CD8-positive, alpha-beta T cell (primary cell): ENCODE measurements at places on chromosomes 12 and 14.

DNA sequence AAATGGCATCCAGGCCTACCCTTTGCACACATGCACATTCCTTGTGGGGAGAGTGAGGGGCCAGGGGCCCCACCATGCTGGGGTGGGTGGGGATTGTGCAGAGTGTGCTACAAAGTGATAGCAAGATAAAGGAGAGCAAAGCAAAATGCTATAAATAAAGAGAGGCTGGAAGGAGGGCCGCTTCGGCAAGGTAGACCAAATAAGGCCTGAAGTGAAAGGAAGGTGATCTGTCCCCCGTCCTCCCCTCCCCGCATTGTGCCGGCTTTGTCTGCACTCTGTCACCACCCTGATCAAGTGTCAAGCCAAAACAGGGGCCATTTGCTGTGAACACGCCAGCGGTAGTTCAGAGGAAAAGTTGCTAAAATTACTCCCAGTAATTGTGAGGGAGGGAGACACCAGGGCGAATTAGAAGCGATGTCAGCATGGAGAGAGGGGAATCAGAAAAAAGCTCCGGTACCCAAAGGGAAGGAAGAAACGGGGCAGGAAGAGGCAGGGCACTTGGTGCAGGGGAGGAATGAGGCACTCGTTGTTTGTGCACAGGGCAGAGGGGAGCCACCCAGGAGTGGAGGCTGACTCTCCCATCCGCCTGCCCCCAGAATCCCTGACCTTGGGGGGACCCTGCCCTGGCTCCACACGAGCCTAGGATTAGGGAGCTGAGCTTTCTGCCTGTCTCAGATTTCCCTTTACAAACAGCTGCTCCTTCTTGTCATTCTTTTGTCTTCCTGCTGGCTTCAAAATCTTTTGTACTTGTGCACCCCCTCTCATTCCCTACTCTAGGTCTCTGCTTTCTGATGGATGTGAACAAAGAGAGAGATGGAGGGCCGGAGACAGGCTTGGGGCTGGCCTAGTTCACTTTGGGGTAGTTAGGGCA, 2.9 kb upstream of the MYH7 start:
- no peak for DNase-seq

DNA sequence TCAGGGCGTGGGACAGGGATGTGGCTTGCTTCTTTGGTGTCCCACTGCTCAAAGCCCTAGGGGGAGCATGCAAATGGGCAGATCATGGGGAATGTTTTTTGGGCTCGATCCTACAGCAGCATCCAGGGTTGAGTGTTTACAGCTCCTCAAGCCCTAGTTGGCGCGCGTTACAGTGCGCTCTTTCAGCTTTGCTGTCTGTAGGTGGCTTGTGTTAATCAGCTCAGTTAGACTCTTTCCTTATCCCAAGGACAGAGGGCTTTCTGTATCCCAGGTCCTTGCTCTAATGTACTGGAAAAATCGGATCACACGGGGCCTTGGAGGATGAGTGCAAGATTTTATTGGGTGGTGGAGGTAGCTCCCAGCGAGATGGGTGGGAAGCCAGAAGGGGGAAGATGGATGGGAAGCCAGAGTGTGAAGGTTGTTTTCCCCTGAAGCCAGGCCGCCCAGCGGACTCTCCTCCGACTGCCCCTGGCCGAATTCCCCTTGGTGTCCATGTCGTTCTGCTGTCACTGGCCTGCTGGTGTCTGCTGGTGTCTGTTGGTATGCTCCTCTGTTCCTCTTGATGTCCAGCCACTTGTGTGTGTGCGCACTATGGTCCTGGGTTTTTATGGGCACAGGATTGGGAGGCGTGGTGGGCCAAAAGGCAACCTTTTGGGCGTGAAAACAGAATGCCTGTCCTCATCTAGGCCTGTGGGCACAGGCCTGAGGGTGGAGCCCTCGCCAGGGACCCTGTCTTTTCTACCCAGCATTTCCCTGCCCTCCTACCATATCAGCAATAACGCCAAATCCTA, 10.7 kb upstream of the TXNRD1 start:
- no peak for DNase-seq

DNA sequence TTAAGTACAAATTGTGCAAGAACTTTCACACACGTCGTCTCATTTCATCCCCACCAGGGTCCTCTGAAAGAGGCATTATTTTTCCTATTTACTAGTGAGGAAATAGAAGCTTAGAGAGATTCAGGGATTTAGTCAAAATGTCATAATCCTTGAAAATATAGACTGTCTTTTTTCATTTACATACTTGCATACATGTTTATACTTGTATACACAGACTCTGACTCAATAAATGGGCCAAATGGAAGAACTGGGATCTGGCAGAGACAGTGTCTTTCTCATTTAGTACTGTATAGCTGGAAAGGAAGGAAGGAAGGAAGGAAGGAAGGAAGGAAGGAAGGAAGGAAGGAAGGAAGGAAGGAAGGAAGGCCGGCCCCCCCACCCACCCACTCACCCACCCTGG, 357.7 kb upstream of the SOX5 start:
- DNase-seq: no peak

GRCh38 chr14:75234173-75235115, 44.2 kb upstream of the FOS start:
- DNase-seq: no peak

DNA sequence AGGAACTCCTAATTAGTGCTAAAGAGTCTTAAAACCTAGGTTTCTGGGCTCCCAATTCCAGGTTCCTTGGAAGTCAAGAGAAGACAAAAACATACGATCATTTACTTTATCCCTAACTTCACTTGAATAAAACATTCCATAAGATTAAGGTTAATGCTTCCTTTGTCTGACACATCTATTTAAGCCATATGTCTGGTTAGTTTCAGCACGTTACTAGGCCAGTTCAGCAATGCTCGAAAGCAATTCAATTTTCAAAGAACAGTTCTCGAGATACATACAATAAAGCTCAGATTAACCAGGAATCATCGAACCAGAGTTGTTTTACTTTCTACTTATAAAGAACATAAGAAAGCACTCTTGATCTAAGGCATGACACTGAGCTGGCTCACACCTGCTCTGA, 68.0 kb upstream of the POC1B start:
- no peak for DNase-seq

DNA sequence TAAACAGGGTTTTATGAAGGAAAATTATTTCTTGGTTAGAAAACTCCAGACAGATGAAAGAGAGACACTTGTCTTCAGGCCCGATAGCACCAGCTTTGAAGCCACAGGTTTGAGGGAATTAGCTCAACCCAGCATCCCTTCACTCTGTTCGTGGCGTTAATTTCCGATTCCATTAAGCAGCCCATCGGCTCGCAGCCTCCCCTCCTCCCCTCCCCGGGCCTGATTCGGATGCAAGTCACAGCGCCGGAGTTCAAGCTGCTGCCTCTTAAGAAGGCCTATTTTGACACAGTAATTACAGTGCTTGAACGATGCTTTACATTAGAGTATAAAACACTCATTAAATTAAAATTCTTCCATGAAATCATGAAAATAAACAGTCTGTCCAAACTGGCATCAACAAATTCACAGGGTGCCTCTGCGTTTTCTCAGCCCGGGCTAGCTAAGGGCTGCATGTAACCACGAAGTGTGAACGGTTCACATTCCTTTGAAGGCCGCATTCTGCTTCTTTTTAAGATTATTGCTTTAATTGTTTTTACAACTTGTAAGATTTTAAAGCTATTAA, 145.8 kb downstream of the DICER1 start:
- no peak for DNase-seq
